ENCODE measurements at places on chromosomes 5 and 9. TPM values are rescaled to one million over a fixed set of nuclear protein-coding genes. Genes with fewer than 3 reads are reported as not detected.

The CTSV gene
- polyA plus RNA-seq, result 0.63 TPM

The GPR21 gene
- 1.2 TPM for polyA plus RNA-seq

The FIBCD1 gene
- polyA plus RNA-seq, result 7.2 TPM

The CDX1 gene
- polyA plus RNA-seq, result 0.09 TPM

The NEUROG1 gene
- not detected for polyA plus RNA-seq

DNA sequence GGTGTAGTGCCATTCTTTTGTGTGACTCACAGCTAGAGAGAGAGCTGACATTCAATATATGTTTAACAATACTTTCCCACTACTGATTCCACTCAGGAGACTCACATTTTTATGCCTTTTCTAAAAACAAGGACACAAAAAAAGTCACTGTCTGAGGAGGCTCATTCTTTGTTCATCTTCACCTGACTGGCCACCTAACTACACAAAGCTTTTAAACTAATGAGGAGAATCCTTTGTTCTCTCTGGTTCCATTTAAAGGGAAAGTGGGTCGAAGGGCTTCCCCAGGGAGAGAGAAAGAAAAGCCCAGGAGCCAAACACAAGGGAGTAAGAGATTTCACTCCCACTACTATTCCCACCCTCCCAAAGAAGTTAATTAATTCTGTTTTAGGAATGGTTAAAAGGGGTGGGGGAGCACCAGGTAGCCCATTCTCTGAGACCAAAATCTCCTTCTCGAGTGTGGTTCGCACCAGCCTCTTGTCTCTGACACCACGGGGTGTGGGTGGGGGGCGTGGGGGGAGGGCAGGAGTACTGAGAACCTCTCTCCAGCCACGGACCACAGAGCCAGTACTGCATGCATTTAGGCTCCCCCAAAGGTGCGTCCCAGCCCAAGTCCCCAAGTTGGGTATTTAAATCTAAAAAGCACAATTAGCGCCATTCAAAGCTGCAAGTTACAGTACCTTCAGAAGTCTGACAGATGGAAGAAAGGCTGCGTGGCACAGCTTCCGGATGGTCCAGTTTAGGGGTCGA lies 747 bp downstream of the TRPM3 start:
- DNase-seq, result no peak

DNA sequence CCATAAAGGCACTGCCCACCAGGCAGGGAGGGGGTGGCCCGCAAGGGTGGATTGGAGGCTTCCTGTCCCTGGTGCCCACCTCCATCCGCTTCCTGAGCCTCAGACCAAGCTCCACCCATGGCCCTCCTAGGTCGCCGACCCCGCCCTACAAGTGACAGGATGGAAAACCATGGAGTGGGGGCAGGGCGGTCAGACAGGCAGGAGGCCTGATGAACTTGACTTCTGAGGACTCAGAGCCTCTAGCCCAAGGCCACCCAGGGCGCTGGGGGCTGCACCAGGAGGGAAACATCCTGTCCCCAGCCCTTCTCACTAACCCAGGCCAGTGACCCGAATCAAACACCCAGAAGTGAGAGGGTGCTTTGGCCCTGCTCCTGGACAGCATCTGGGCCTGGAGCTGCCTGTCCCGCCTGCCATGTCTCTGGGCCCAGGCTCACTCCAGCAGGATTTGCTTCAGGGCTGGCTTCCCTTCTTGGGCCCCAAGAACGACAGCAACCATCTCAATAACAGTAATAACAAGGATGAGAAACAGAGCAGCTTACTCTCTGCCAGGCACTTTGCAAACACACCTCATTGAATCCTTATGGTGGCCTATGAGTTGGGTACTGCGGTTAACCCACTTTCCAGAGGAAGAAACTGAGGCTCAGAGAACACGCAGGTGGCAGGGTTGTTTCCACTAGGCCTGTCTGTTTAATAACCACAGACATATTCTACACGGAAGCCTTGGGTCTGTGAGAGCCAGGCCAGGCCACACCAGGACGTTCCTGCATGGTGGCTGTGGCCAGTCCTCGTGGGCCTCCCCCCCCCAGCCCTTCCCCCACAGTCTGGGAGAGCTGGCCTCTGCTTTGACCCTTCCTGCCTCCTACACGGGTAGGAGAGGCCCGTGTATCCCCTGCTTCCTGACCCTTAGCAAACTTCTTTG lies 4.4 kb upstream of the ST6GALNAC6 start:
- DNase-seq, result no peak

GRCh38 chr5:116652196-116652729 lies 77.6 kb upstream of the SEMA6A start:
- DNase-seq, result peak; percentile 83

- no peak for DNase-seq
Measured at GRCh38 chr5:39157701-39158100, 61.7 kb downstream of the FYB1 start.

Measured in fibroblast of lung (primary cell).